Renal cortical epithelial cell (primary cell): ENCODE measurements at places on chromosomes 3 and 15. TPM values are rescaled to one million over a fixed set of nuclear protein-coding genes. Genes with fewer than 3 reads are reported as not detected.
A peak's percentile ranks its signal among the peaks of the same experiment; 100 is the strongest.

The CAPN3 gene
- 0.35 and 3.6 TPM in 2 replicates for total RNA-seq

- DNase-seq: peak; percentile 28
These were observed 50.8 kb upstream of the PLAAT1 start for GRCh38 chr3:193190146-193190786.

DNA sequence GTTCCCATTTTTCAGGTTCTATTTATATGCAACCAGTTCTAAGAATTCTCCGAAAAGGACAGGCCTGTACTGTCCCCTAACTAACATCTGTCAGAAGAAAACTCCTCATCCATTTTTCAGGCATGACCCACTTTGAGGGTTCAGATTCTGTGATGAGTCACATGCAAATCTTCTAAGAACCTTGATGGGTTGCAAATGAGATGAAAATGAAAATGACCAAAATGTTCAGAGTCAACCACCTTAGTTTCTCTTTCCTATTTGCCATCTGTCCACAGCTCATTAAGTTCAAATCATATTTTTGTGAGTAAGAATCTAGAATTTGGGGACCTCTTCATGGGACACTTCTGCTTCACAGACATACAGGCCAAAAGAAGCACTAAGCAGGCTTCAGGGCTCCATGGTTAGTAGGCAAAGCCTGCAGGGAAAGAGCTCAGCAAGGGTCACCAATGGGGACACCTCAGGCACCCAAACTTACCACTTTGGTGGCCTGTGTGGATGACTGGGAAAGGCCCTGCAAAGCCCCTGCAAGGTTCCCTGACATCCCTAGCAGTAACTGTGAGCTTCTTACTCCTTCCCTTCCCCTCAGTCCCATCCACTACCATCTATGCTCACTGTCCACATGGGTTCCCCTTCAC is 122.0 kb downstream of the WDR76 start:
- no peak for DNase-seq

The BNC1 gene
- 18.4 and 26.7 TPM in 2 replicates for total RNA-seq

- DNase-seq: no peak
These were observed at the start of gene SKOR1 for GRCh38 chr15:67824976-67825880. Gene SKOR1, plus strand, starts transcription at chr15:67825509. Its CDS starts 94 bp downstream, at chr15:67825603.

The ST6GAL1 gene
- total RNA-seq: 14.6 and 40.3 TPM in 2 replicates

The MUSTN1 gene
- not detected in 2 replicates for total RNA-seq

DNA sequence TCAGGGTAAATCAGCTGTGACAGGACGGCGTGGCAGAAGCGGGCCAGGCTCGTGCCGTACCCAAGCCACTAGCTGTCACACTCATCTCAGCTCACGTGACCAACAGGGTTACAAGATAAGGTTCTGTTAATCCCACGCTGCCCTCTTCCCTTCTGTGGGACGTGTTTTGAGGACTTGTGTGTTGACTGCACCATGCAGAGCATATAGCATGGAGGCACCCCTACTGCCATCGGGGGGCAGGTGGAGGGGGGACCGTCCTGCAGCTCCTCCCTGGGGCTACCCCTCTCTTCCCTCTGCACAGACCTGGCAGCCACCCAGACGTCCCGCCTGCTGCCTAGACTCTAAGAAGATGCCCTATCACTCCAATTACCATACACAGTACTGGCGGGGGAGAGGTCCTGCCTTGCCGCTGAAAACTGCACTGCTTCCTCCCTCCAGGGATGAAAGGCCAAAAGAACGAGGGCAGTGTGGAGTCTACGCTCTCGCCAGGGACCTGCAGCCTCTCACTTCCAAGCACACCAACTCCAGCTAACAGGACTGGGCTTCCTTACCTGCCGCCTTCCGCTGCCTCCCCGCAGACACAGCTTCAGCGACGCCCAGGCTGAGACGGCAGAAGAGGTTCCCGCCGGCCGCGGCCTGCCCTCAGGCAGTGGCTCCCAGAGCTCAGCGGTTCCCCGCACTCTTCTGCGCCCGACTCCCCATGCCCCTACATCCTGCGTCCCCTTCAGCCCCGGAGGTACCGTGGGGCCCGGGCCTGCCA is at the start of gene TNK2:
TSS of gene TNK2 (minus strand) at position 618 of the 760 bp plus-strand sequence. CDS start 19,963 bp downstream, outside the sequence.
- no peak for DNase-seq

- no peak for DNase-seq
These were observed 29.6 kb upstream of the IDH2 start for GRCh38 chr15:90131848-90132247.

The TMC3 gene
- total RNA-seq: not detected in 2 replicates

- no peak for DNase-seq
These were observed 588.0 kb downstream of the SQOR start for GRCh38 chr15:46222826-46223225.

DNA sequence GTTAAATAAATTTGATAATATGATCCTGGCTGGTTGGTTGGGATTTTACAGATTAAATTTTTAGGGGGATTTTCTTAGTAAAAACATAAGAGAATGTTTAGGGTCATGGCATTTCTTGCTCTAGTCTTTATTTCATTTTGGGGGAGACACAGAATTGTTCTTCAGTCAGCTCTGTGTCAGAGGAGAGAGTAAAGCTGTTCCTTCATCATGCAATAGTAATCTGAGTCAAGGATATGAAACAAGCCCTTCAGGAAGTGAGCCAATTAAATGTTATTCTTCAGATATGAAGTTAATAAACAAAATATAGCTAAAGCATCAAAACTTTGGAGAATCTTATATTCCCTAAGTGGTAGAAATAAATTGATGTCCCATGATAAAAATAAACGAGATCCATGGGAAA is 22.9 kb upstream of the SLC4A7 start:
- DNase-seq: no peak

GRCh38 chr3:32816439-32817256 is 1.1 kb upstream of the TRIM71 start:
- DNase-seq: no peak
